ENCODE measurements at places on chromosomes 1 and 21.
A peak's percentile ranks its signal among the peaks of the same experiment; 100 is the strongest.

- DNase-seq, result no peak
Measured at GRCh38 chr1:41356752-41357151, 4.5 kb upstream of the FOXO6 start.

GRCh38 chr1:18932879-18933278 is 23.6 kb downstream of the IFFO2 start:
- no peak for DNase-seq

DNA sequence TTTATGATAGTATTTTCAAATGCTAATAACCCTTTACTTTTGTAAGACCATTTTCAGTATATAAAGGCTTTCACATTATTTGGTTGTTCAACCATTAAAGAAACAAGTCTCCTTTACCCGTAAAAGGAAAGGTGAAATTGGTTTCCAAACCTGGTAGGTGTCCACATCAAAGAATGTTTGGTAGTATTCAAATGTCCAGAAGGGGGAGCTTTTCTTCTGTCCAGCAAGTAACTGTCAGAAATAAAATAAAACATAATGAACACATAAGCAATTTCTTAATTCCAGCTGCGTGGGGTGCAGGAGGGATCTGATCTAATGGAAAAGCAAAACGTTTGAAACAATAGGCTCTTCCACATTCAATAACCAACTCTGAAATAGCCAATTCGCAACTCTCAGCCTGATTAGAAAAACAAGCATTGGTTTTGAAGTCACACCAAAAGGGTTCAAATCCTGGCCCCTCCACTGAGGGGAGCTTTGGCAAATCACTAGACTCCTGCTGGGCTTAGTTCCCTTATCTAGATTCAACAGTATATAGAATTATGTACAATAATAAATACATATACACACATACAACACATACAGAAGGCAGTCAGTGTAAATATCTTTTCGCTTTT is 11.0 kb downstream of the YIPF1 start:
- no peak for DNase-seq

DNA sequence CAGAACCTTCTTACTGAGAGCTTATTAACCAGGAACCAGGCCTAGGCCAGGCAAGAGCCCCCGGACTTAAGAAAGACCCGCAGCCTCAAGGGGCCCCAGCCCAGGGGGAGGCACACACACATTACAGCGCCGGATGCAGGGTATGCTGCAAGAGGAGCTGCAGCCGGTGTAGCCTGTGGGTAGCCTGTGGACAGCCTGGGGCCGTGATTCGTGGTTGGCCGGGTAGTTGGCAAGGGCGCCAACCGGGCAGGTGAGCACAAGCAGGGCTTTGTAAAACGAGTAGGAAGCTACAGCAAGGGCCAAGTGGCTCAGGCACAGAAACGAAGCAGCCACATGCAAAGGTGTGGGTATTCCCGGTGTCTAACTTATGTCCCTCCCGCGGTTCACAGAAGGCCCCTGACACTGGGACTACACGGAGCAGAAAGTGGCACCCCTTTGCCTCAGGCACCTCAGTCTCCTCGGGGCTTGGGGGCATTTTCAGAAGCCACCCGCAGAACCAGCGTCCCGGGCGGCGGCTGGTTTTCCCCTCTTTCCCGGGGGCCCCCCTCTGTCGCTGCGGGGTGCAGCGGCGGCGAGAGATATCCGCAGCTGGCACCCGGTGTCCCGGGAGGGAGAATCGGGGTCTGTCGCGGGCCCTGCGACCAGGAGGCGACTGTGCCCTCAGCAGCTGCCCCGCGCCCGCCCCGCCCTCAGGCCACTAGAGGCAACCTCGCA is 40.8 kb downstream of the KIAA1614 start:
- no peak for DNase-seq

DNA sequence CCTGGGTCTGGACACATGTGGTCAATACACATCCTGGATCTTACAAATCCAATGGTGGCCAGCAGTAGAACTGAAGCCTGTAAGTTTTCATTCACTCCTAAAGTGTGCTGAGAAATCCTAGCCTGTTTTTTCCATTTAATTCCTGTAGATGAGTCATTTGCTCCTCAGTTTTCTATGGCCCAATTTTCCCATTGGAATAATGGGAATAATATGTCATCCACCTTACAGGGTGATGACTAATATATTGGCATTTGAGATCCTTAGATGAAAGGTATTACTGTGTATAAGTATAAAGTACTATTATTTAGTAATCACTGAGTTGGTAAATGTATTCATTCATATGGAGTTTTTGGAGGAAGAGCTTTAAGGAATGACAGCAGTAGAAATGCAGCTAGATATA is 89.7 kb upstream of the ADAR start:
- DNase-seq, result no peak

DNA sequence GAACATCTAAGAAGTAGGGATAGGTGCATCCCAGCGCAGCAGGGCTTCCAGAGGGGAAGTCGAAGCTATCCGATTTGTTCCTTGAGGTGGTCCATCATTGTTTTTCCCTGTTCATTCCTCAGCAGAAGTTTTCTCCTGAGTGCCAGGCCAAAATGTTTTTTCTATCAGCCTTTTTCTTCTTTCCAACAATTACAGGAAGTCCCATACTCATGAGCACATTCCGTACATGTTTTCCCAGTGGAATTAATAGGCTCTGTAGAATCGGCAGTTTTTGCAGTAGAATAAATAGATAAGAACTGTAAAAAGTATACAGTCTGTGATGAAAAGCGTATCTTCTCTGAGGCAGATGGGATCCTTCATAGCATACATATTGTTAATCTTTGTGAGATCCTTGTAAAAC is 24.8 kb downstream of the CD101 start:
- DNase-seq, result no peak

GRCh38 chr1:7375781-7376660 is 395.1 kb upstream of the VAMP3 start:
- no peak for DNase-seq

GRCh38 chr1:235014756-235015155 is 113.9 kb downstream of the TOMM20 start:
- DNase-seq, result no peak

DNA sequence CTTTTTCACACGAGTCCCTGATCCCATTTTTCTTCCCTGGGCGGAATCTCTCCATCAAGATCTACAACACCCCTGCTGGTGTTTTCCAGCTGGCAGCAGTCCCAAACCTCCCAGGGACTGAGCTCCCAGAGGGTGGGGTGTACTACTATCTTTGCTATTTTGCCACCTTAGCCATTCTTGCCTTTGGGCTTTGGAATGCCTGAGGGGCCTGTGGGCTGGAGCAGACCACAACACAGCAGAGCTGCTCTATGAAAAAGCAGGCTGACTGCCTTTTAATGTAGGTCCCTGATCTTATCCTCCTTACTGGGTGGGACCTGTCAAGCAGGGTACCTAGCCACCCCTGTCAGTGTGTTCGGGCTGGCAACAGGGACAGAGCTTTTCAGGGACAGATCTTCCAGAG is 91.9 kb downstream of the KCNT2 start:
- DNase-seq, result no peak

- DNase-seq, result no peak
Measured at GRCh38 chr1:24713736-24714135, 31.5 kb upstream of the CLIC4 start.

DNA sequence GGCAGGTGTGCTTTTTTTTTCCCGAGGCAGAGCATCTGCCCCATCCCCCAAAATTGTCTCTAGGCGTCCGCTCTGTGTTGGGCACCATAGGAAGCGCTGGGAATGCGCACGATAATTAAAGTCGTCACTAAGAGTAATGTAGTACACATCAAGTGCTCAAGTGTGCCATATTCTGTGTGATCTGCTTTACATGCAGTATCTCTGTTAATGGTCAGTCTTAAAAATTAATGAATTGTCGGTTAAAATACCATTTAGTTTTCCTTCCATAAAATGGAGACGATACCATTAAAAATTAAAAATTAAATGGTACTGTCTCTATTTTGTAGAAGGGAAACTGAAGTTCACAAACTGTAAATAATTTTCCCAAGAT is 544 bp upstream of the CCT8 start:
- DNase-seq, result peak; percentile 15

GRCh38 chr1:86750530-86750929 is 46.2 kb downstream of the SH3GLB1 start:
- DNase-seq, result no peak

DNA sequence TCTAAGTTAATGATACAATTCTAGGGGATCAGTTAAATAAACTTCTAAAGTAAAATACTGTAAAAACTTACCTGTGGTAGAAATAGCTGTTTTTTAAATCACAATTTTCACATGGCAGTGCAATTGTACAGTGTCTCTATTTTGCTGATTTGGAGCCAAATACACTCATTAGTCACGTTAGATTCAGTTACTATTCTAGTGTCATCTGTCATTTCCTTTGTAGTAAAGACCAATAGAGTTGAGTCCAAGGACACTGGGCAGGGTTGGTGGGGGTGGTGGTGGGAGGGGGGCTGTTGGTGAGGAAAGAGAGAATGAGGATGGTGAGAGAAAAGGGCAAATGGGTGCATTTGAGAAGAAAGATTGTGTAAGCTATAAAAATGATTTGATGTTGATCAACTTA is 33.6 kb downstream of the CD55 start:
- no peak for DNase-seq

GRCh38 chr1:30368651-30369240 is 354.6 kb downstream of the MATN1 start:
- no peak for DNase-seq

GRCh38 chr1:83807821-83808220 is 191.1 kb downstream of the TTLL7 start:
- no peak for DNase-seq

DNA sequence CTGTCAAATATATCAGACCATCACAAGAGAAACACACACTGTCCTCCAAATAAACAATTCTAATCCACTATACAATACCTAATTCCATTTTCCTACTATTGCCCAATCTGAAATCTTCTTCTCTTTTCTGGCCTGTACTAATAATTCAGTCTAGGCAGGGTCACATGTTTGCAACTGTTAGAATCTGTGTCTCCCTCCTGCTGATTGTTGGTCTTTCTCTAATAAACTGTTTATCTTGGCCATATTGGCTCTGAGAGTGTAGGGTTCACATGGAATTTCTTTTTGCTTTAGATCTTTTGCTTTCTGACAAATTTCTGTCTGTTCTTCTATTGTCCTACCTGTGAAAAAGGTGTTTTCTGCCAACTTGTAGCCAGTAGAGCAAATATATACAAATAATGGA is 319.9 kb upstream of the ADAMTS5 start:
- no peak for DNase-seq

GRCh38 chr21:20639026-20639425 is 359.2 kb upstream of the NCAM2 start:
- no peak for DNase-seq

- DNase-seq, result no peak
Measured at GRCh38 chr1:229561141-229561540, 2.6 kb upstream of the ABCB10 start.

GRCh38 chr1:43864111-43865045 is 69.2 kb upstream of the ARTN start:
- DNase-seq, result no peak

GRCh38 chr1:36625935-36626310 is 143.2 kb upstream of the CSF3R start:
- DNase-seq, result no peak

- DNase-seq, result no peak
Measured at GRCh38 chr1:61647142-61647541, 77.8 kb downstream of the TM2D1 start.

DNA sequence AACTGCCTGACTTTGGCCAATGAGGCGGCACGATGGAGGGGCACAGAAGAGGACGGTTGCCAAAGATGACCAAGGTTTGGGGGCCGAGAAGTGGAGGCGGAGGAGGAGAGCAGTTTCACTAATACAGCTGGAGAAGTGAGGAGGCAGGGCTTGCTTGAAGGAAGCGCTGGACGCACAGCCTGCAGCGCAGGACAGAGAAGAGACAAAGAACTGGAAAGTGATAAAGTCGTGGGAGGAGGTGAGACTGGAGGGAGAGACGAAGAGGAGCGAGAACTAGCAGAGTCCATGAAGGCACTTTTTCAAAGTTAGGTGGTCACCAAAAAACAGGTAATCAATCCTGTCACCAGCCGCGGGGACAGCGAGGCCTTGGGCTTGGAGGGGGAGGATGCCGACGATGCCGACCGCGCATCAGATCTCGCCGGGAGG is 771 bp downstream of the PACC1 start:
- no peak for DNase-seq

- DNase-seq, result no peak
Measured at GRCh38 chr1:231272173-231272572, 31.2 kb downstream of the GNPAT start.

DNA sequence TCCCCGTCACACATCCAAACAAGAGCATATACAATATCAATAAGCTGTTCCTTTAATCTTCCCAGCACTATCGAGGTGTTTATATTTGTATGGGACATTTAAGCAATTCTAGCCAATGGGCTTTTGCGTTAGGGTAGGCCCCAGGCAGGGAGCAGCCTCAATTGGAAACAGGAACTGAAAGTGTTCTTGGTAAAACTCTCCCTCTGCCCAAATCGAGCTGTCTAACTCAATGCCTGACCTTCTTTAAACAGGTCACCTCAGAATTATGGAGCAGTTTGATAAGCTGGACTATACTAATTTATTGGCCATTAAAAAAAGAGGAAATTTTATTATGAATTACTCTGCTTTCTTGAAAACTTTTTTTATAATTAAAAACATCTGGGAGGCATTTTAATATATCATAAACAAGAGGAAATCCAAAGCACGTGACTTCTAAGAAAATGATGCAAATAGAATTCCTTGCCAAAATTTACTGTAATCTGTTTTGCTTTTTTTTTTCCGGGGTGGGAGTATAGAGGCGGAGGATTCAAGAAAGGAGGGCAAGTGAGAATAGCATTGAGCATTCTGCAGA is 498.1 kb downstream of the LMO4 start:
- no peak for DNase-seq

DNA sequence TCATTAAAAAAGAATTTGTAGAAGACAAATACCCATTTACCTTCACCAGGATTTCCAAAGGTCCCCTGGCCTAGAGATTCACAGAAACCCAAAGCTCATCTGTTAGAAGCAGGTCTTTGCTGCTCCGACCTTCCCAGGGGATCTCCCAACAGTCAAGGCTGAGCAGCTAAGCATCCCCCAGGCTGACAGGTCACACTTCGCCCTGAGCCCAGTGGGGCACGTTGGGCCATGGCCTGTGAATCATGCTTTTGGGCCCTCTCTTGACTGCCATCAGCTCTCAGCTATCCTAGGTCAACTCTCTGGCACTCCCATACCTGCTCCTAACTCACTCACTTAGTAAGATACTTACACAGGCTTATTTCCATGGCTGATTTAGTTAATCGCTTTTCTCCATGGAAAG is 157.7 kb downstream of the DSCAM start:
- DNase-seq, result no peak

DNA sequence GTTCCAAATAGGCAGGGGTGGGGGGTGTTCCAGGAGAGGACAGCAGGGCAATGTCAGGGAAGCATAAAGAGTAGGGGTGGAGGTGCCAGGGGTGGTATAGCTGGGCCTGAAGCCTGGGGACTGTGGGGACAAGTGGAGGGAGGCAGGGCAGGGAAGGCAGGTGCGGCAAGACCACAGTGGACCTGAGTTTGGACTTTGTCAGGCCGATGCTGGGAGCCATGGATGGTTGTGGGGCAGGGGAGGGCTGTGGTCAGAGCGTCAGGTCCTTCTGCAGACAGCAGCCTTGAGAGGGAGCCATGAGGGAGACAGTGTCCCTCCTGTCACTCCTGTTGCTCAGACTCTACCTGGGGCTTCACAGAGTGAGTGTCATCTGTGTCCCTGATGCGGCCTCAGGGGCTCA is 320.3 kb downstream of the PTPRU start:
- no peak for DNase-seq

All from H54 (cell line).